Endodermal cell (in vitro differentiated cells): ENCODE measurements at places on chromosomes 16 and 17.
A peak's percentile ranks its signal among the peaks of the same experiment; 100 is the strongest.

- no peak for DNase-seq
Measured at GRCh38 chr17:43840814-43841213, 6.2 kb upstream of the CD300LG start.

- DNase-seq = no peak
Measured at GRCh38 chr16:4769306-4769638, 2.3 kb upstream of the ZNF500 start.

- DNase-seq = no peak
Measured at GRCh38 chr17:1735834-1736347, 6.8 kb upstream of the SERPINF2 start.

DNA sequence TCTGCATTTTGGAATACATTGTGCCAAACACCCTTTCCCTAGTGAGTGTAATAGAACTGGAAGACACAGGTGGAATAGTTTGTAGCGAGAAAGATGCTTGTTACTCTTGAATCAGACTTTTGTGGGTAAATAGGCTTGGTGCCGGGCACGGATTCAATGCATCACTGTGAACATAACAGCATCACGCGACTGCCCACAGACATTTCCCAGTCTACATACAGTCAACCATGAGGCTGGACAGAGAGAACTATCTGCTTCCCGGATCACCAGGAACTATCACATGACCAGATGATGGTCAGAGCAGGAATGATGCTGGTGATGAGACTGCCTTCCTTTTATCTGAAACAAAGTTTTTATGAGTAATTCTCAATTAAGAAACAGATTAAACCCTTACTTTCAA, 397 bp upstream of the KRTAP9-2 start:
- no peak for DNase-seq

DNA sequence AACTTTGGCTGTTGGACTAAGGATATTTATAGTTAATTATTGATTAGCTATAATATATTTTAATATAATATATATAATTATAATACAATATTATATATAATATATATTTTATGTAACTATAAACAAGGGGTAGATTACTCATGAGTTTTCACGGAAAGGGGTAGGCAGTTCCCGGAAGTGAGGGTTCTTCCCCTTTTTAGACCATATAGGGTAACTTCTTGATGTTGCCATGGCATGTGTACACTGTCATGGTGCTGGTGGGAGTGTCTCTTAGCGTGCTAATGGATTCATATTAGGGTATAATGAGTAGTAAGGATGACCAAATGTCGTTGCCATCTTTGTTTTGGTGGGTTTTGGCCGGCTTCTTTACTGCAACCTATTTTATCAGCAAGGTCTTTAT, 315.6 kb downstream of the WWOX start:
- no peak for DNase-seq

GRCh38 chr17:7307686-7308624, 527 bp downstream of the EIF5A start:
- DNase-seq = peak; percentile 78
